ENCODE measurements at places on chromosomes 1 and 21.

DNA sequence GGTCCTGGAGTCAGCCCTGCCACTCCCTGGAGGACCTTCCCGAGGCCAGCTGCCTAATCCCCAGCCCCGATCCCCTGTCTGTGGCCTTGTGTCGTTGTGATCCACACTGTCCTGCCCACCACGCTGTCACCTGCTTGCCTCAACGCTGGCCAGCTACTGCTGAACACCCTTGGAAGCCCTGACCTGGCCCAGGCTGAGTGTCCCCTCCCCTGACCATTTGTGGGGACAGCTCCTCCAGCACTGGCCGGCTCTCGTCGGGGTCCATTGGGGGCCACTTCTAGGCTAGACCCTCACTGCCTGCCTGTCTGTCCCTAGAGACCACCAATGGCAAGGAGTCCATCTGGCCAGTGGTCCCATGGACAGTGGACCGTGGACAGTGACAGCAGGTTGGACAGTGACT, 12.0 kb upstream of the UMODL1 start:
- DNase-seq, result no peak

DNA sequence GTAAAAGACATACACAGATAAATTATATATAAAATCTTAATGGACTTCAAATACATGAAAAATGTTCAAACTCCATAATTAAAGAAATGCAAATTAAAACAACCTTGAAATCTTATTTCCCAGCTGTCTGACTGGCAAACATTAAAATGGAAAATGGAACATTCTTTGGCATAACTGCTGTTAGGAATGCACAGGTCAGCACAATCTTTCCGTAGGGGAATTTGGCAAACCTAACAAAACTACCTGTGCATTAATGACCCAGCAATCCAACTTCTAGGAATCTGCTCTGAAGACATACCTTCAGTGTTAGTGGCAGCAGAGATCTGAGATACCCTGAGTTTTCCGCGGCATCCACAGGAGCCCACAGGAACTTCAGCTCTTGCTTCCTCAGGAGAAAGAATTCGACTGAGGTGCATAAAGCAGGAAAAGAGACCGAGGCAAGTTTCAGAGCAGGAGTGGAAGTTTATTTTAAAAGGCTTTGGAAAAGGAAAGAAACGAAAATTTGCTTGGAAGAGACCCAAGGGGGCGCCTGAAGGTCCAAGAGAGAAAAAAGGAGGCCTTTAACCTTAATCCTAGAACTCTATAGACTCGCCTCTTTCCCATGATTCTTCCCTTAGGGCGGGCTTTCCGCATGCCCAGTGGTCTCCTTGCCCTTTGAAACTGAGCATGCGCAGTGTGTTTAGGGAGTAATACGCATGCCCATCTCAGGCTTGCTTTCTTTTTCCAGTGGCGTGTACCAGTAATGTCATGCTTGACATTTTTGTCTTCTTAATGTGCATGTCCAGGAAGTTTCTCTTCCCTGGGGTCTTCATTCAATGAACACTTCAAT, 24.8 kb downstream of the LYPD8 start:
- no peak for DNase-seq

- DNase-seq, result no peak
Measured at GRCh38 chr1:214493126-214493796, 58.1 kb downstream of the PTPN14 start.

DNA sequence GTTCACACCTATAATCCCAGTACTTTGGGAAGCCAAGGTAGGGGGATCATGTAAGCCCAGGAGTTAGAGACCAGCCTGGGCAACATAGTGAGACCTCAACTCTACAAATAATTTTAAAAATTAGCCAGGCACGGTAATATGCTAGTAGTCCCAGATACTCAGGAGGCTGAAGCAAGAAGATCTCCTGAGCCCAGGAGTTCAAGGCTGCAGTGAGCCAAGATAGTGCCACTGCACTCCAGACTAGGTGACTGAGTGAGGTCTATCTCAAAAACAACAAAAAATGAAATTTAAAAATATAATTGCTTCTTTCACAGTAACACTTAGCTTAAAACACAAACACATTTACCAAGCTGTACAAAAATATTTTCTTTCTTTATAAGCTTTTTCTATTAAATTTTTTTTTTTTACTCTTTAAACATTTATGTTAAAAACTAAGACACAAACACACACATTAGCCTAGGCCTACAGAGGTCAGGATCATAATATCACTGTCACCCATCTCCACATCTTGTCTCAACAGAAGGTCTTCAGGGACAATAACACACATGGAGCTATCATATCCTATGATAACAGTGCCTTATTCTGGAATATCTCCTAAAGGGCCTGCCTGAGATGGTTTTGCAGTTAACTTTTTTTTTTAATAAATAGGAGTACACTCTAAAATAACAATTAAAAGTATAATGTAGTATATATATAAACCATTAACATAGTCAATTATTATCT, 43.9 kb downstream of the TESK2 start:
- no peak for DNase-seq

DNA sequence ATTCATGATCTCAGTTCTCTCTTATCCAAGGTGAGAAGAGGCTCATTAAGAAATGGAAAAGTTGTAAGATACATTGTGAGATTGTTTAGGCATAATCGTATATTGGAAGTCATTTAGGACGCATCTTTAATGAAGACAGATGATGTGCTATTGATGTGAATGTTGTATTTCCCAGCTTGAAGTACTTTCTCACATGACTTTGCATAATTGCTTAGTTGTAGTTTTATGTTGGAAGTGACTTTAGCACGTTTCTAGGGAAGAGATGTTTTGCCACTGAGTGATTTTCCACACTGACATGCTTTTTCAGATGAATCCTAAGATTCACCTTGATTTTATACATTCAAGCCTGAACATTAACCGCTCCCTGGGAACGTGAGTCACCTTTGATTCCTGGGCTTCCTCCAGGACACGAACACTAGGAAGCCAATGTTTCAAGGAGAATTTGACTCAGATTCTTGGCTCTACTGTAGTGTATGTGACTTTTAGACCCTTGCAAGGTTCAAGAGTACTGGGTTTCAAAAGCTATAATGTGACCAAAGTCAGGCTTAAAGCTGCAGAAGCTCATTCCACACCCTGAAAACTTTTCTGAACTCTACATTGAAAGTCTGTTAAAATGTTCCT, 27.9 kb downstream of the ANGEL2 start:
- no peak for DNase-seq

GRCh38 chr1:216531263-216532239, 108.3 kb upstream of the USH2A start:
- DNase-seq, result no peak

GRCh38 chr1:9877962-9878361, 32.1 kb downstream of the CTNNBIP1 start:
- DNase-seq, result no peak

DNA sequence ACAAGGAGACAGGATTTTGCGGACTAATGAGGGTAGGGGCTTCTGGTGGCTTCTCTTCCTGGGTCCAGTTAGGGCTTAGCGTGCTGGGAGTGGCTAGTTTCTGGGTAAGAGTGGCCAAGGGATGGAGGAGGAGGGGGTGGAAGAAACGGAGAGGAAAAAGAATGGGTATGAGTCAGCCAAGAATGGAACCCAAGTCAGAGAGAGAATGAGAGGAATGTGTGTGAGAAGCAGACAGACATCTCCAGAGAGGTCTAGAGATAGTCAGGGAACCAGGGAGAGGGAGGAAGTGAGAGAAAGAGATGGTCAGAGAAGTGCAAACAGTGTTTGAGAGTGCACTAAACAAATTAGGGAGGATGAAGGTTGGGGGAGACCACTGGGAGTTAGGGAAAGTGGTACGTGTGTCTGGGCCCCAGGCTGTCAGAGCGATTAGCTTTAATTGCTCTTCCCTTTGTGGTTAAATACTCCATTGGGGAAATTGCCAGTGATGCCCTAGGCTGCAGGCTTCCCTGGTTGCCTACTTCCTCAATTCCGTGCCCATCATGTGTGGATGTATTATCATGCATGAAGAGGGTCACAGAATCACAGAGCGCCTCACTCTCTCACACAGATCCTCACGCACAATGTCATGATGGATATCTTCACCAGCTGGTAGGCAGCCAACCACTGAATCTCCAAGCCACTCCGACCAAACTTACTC, 1.4 kb downstream of the PEA15 start:
- no peak for DNase-seq

- DNase-seq, result no peak
Measured at GRCh38 chr21:37551331-37551992, 184.9 kb downstream of the DYRK1A start.

DNA sequence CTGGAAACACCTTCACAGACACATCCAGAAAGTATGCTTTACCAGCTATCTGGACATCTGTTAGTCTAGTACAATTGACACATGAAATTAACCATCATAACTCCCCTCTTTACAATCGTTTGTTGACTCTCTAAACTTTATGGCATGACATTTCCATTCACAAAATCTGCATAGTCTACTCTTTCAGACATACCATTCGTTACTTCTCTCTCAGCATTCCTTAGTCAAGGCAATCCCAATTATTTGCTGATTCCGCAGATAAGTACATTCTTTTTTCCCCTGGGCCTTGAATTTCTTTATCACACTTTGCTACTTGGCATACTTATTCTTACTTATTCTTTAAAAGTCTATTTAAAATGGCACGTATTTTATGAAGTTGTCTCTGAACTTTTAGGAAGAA, 15.1 kb upstream of the CRB1 start:
- no peak for DNase-seq

- no peak for DNase-seq
Measured at GRCh38 chr1:201194046-201194445, 3.4 kb downstream of the IGFN1 start.

- DNase-seq, result no peak
Measured at GRCh38 chr1:35660581-35661473, 19.5 kb upstream of the PSMB2 start.

GRCh38 chr1:221206076-221206475, 326.8 kb downstream of the HLX start:
- DNase-seq, result no peak

DNA sequence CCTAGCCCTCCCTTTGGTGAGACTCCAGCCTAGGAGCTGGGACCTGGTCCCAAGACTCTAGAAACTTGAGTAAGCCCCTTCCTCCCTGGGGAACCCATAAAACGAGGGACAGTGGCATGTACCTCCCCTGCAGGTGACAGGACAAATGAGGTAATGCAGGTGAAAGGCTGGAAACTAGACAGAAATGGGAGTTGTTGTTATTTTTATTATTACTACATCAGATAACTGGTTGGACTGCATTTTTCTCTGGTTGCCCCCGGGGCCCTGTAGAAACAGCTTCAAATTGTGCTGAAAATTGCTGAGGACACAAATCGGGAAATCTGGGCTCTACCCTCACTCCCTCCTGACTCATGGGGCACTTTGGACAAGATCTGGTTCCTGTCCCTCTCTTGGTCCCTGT, 132.3 kb upstream of the WNT4 start:
- DNase-seq, result no peak
